Mammary epithelial cell (primary cell): ENCODE measurements at places on chromosomes 12 and 14. TPM values are rescaled to one million over a fixed set of nuclear protein-coding genes. Genes with fewer than 3 reads are reported as not detected.
A peak's percentile ranks its signal among the peaks of the same experiment; 100 is the strongest.

GRCh38 chr14:50667684-50667995, 466 bp downstream of the SAV1 start:
- peak; percentile 48 for DNase-seq

- DNase-seq = peak; percentile 51
Measured at GRCh38 chr12:57089271-57090245, 644 bp downstream of the NAB2 start.

GRCh38 chr12:92312463-92312964, 166.9 kb upstream of the BTG1 start:
- no peak for DNase-seq

DNA sequence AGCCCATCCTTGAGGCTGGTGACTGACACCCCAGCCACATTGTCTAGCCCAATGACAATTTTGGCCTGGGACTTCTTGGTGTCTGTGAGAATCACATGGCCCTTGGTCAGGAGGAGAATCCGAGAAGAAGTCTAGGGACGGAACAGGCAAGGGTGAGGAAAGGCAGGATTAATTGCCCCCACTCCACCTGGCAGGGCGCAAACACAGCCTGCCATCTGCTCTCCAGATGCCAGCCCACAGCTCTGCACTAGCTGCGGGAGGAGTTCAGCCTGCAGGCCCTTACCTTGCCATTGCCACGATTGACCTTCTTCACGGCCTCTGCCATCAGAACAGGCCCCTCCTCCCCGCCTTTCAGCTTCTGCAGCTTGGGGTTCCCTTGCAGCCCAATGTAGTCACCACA, 13.1 kb upstream of the TAC3 start:
- DNase-seq = no peak

- DNase-seq = no peak
Measured at GRCh38 chr12:89081719-89082369, 270.5 kb downstream of the DUSP6 start.

The IFNG-AS1 gene
- polyA plus RNA-seq = not detected
